ENCODE measurements at places on chromosomes 7 and 10.

GRCh38 chr7:127900141-127900540, 131.1 kb downstream of the LRRC4 start:
- no peak for DNase-seq

DNA sequence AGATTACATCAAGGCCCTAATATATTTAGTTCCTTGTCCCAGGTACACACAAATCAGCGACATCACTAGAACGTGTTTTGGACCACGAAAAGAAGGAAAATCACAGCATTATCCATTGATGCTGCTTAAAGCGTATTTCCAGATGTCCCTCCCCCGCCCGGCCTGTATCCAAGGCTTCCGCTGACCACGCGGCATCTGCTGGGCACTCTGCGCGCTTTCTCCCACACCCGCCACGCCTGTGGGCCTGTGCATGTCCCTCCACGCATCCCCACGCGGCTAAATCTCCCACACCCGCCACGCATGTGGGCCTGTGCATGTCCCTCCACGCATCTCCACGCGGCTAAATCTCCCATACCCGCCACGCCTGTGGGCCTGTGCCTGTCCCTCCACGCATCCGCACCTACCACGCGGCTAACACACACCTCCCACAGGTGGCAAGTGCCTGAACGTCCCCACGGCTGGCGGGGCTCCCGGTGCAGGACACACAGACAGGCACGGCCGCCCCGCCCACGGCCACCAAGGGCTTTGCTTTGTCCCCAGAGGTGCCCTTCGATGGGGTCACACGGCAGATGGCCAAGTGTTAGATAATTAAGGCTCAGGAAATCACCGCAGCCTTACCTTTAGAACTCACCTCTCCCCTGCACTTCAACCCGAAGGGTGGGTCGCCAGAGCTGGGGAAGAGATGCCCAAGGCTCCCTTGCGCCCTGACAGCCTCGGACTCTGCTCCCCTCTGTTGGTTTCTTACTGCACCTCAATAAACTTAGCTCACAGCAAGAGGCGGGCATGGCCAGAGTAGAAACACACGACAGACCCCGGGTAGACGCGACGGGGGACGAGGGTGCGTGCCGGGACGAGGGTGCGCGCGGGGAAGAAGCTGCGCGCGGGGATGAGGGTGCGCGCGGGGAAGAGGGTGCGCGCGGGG, 49.5 kb downstream of the DIP2C start:
- no peak for DNase-seq

DNA sequence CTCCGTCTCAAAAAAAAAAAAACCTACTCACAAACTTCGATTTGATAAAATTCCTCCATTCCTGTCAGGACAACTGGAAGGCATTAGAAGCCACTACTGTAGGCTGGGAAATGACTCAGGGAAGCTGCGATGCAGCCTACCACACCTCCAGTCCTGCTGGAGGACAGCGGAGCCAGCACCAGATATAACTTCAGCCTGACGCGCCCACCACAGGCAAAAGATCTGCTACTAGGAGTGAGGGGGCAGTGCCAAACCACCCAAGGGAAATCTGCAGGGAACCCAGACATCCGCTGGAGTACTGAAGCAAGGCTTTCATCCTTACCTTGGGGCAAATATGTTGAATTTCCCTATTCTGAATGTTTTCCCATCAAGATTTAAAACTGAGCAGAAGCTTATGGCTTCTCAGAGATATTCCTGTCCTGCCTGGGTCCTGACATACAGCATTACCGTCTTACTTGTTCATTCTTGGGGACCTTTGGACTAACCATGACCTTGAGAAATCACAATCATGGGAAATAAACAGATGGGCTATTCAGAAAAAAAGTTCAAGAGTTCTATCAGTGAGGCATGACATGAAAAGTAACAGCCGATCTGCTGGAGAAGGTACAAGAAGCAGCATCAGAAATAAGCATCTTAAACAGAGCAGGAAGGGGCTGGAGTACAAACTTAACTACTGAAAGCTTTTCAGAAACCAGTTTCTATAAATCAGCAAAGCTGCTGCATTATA, 20.4 kb downstream of the BCCIP start:
- peak; percentile 10 for DNase-seq

- no peak for DNase-seq
These were observed 580.6 kb downstream of the PHTF2 start for GRCh38 chr7:78379148-78379547.

GRCh38 chr10:47173929-47174442, 126.0 kb upstream of the GDF10 start:
- DNase-seq = no peak

DNA sequence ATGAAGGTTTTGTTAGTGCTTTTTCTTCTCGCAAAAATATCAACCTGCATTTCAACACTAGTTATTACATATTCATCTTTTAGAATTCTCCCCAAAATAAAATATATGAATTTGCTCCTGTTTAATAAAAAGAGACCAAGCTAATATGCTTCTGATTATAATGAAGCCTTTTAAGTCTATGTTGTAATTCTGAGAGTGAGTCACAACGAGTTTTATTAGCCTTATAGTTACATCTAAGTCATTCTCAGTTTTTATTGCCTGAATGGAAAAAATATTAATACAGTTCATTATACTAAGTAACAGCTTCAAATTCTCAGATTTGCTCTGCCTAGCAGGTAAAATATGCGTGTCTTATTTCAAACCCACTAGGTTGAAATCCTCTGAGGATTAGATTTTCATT, 152.4 kb upstream of the CELF2 start:
- DNase-seq = no peak

DNA sequence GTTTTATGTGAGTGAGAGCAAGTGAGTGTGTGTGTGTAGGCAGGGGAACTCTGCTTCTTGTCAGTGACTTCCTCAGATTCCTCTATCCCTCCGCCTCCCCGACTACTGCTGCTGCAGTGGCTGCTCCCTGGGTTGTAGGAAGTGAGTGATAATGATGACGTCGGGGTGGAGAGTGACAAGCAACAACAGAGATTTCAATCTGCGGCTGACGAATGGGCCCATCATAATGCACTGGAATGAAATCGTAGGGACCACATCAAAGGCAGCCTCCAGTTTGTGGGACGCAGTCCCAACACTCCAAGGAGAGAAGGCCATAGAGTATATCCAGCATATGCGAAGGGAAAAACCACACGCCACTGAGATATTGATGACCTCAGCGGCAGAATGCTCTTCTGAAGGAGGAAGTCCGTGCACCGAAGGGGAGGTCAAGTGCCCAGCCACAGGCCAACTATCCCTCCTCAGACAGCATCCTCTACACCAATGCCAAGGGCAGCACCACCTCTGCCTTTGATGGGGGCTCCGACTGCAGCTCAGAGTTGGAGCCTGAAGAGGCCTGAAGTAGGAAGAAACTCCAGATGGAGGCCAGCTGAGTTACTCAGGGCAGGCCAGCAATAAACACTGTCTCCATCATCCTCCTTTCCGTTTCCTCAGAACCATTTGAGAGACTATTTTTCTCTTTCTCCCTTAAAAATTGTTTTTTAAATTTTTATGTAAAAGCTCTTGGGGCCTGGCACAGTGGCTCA, 11.3 kb upstream of the STMP1 start:
- no peak for DNase-seq

- no peak for DNase-seq
These were observed 16.0 kb upstream of the LANCL2 start for GRCh38 chr7:55349121-55349520.

DNA sequence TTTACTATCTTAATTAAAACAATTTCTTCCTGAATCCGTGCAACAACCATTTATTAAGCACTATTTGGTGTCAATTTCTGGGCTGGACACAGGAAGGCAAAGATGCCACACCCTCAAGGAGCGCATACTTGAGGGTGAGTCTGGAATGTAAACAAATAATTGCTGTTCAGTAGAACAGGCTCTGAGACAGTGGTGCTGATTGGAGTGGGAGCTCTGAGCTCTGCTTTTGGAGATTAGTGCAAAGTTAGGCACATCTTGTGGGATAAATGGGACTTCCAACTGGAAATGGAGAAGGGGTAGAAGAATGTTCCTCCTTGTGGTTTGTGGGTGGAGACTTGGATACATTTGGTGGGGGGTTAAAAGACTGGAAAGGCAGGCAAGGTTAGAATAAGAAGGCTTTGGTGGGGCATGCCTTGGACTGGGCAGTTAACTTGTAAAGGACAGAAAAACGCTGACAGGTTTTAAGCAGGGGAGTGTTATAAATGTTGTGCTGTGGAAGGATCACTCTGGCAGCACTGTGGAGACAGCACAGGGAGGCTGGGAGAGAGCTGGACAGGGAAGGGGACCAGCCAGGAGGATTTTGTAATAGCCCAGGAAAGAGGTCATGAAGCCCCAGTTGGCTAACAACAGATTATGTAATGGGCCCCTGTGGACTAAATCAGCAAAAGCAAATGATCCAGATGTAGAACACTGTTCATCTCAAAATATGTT, 80.7 kb downstream of the ZNF365 start:
- DNase-seq = no peak

DNA sequence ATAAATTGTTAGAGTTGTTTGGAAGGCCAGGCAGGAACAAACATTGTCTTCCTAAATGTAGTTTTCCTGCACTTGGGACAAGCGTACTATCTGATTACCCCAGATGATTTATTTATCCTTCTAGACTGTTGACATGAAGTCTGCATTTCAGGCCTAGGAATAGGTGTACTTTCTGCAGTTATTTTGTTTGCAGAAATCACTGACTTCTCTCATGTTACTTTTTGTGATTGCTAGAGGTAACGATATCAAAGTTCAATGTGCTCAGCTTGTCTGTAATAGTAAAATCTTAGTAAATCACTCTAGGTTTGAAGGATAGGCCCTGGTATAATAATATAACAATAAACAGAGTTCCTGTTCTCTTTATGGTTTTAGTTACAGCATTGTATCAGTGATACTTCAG, 75.4 kb upstream of the HDAC9 start:
- no peak for DNase-seq

DNA sequence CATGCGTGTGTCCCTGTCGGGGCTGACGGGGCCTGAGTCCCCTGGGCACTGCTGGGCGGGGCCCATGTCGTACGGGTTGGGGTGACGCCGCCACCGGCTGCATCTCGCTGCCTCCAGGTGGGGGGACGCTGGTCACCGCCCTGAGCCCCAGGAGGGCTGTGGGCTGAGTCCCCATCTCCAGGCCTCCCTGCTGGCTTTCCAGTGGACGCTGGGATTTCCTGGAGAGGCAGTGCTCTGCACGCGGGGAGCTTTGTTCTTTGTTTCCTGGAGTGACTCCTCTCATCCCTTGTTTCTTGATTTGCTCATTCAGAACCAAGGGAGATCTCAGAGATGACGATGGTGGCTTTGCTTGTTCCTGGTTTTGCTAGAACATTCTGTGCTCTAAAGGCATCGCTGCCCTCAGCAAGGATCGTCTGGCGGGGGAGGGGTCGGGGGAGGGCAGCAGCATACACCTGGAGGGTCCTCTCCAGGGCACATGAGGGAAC, 21.0 kb downstream of the PWWP2B start:
- no peak for DNase-seq

DNA sequence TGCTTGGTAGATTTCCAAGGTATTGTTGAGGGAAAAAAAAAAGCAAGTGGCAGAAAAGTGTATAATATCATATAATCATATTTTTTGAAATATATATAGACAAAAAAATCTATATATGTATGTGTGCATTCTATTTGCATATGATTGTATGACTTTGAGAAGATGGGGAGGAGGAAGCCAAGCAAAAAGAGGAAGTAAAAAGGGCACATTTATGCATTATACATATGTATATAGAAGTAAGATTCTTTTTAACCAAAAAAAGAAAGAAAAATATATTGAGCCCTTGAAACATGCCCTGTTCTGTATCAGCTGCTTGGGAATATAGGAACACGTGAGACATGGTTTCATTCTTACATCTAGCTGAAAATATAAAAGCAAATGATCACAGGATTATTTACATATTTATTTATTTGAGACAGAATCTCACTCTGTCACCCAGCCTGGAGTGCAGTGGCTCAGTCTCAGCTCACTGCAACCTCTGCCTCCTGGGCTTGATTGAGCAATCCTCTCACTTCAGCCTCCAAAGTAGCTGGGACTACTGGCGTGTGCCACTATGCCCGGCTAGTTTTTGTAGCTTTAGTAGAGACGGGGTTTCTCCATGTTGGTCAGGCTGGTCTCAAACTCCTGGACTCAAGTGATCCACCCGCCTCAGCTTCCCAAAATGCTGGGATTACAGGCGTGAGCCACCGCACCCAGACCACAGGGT, 18.0 kb upstream of the SLF2 start:
- peak; percentile 47 for DNase-seq

GRCh38 chr7:74579800-74580685, 77.5 kb upstream of the GTF2I start:
- DNase-seq = peak; percentile 93

DNA sequence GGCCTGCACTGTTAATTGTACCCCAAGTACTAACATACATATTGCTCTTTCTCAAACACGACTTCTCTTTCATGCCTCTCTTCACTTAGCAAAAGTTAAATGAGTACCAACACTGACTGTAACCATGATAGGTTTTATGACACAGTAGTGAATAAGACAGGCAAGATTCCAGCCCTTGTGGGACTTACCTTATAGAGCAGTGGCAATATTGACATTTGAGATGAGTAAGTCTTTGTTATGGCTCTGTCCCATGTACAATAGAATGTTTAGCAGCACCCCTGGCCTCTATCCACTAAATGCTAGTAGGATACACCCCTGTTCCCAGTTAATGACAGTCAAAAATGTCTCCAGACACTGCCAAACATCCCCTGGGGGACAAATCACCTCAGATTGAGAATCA, 11.9 kb upstream of the COL1A2 start:
- no peak for DNase-seq

GRCh38 chr10:13470270-13470669, 58.5 kb downstream of the BEND7 start:
- DNase-seq = no peak

GRCh38 chr7:130483031-130483430, 8.9 kb upstream of the MEST start:
- no peak for DNase-seq

DNA sequence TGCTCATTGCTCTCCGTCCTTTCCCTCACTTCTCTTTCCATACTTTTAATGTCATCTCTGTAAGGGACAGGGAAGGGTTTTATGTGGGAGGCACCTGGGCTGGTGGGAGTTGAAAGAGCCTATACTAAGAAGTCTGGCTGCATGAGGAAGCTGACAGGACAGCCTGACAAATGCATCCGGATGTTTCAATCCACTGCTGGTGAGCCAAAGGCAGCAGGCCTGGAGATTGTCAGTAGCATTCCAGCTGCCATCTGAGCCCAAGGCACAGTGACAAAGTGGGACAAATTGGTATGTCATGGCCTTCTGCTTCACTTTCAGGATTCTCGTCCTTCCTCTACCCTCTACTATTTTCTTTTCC, 218.4 kb downstream of the STK31 start:
- no peak for DNase-seq

DNA sequence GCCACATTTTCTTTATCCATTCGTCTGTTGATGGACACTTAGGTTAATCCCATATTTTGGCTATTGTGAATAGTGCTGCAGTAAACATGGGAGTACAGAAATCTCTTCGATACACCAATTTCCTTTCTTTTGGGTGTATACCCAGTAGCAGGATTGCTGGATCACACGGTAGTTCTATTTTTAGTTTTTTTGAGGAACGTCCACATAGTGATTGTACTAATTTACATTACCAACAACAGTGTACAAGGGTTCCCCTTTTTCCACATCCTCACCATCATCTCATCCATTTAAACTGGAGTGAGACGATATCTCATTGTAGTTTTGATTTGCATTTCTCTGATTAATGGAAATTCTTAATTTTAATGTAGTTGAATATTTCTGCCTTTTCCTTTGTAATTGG, 19.3 kb downstream of the VKORC1L1 start:
- DNase-seq = no peak
